ENCODE measurements at places on chromosomes 4 and X.

DNA sequence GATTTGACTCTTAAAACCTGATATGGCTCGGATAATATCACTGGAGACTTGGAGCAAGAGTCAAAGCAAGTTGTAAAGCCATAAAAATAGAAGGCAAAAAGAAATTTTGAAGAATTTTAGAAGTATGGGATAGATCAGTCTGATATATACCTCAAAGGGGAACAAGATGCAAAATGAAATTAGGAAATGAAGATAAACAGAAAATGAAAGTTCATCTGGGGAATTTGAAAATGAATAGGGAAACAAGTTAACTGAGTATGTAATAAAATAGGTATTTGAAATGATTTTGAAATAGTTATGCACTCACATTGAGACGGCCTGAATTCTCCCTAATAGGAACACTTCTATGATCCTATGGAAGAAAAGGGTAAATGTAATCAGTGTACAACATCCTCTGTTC, 5.7 kb downstream of the CYP2U1 start:
- no peak for DNase-seq

DNA sequence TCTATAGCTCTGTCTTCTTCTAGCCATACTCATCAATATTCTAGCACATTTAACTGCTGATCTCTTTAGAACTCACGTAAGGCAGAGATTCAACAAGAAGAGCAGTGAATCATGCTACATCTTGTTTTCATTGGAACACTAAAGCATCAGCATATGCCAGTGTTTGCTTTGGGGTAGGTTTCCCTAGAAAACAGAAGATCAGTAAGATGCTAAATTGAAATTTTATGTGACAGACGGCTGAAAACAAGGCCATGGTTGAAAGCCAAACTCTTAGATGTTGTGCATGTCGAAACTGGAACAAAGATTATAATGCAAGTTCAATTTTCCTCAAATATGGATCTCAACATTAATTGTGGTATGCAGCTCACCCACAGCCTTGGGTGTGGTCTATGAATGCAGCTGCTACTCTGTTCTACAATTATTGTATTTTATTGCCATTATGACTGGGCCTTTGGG, 107.6 kb downstream of the PDLIM5 start:
- no peak for DNase-seq

DNA sequence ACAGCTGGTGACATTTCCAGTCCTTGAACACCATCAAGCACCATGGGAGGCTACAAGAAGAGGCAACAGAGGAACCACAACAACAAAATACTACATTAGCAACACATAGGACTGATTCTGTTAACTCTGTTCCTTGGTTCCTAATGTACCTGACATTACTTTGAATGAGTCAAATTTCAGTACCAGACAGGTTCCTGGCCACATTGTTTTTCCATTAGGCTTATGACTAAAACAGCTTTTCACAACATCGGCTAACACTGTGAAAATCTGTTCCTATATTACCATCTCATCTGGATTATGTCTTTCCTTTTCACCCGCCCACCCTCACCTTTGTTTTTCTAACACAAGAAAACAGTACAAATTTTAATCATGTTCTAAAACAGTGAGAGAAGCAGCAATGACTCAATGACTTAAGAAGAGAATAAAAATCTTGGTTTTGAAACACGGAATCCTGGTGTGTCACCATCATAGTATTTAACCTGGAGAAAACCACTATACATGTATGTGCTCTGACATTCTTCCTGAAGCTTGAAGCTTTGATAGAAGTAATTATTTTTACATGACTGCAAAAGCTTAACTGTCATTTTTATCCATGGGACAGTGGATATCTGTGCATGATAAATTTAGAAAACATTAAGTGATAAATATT, 143.9 kb downstream of the SCFD2 start:
- DNase-seq = no peak

- DNase-seq = no peak
Observed at GRCh38 chrX:20019672-20020365, 29.0 kb upstream of the BCLAF3 start.

DNA sequence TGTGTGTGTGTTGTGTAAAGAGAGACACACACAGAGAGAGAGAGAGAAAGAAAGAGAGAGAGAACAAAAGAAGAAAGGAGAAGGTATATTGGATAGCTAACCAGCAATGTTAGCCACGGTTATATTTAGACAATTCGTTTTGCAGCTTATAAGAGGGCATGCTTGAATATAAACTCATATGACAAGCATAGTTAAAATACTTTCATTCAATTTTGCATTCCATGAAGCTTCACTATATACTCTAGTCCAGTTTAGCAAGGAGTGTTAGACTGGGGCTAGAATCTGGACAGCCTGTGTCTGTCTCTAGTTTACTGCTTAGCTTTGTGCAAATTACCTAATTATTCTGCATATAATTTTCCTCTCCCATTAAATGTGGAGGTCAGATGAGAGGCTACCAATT, 525.9 kb upstream of the ZFP42 start:
- no peak for DNase-seq

GRCh38 chrX:30795981-30796958, 92.8 kb downstream of the TAB3 start:
- DNase-seq = no peak

GRCh38 chr4:19831644-19832285, 419.9 kb upstream of the SLIT2 start:
- DNase-seq = no peak

DNA sequence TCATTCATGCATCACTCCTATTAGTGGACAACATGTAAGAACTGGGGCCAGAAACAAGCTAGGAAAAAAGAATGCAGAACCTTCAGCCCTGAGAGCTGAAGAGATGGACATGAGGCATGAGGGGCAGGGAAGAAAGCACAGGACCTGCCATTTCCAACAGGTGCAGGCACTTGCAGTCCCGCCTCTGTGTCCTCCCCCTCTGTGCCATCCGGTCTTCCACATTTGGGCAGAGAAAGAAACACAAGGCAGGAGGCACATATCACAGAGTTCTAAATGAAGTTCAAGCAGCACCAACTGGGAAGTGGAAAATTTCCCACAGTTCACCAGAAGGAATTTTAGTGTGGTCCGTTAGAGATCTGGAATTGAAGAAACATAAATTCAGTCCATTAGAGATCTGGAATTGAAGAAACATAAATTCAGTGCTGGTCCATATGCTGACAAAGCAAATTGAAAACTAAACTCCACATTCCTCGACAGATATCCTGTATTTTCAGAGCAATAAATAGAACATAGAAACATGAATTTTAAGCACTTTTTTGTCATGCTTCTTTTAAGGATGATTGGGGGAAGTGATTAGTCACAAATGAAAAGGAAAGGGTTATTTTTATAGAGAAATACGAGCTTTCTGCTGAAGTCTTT, 57.2 kb upstream of the DAPP1 start:
- DNase-seq = no peak

DNA sequence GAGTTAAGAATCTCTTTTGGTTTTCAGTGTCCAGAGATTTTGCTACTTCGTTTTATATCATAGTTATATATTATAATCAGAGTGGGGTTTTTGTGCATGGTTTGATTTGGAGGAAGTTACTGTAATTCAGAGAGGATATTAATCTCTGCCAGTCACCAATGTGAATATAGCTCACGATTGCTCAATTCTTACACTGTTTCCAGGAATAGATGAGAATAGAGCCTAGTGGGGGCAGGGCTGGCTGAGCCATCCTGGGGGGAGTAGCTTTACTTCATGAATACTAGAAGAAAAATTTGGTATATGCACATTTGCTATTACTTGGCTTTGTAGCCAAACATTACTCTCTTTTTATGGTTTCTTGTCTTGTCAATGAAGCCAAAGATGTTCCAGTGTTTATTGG, 60.9 kb upstream of the TRPC3 start:
- DNase-seq = no peak

DNA sequence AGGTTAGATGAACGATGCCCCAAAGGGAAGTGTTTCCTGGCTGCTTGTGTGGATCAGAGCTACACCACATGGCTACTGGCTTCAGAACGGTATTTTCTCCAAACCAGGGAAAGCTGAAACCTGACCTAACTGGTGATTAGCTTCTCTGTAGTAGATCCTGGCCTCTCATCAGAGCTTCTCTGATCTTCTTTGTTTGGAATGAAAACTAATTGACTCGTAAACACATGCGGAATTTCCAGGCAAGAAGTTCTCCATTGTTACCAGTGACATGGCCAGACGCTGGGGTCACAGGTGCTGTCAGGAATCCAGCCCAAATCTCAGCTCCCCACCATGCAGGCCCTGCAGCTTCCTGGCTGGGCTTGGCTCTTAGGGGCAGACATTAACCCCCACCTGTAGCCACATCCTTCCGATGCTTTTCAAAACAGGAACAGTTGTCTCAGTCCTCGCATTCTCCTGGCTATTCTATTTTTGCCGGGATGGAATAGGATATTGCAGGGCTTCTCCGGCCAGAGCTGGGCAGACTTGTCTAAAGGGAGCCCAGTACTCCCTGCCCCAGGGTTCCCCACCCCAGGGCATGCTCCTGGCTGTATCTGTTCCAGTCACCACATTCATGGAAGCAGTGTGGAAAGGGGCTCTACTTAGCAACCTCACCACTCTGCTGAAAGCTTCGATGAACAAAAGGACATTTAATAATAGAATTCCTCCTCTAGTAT, 305.4 kb upstream of the F9 start:
- DNase-seq = no peak

- no peak for DNase-seq
Observed at GRCh38 chr4:159337041-159337440, 234.2 kb downstream of the RAPGEF2 start.

DNA sequence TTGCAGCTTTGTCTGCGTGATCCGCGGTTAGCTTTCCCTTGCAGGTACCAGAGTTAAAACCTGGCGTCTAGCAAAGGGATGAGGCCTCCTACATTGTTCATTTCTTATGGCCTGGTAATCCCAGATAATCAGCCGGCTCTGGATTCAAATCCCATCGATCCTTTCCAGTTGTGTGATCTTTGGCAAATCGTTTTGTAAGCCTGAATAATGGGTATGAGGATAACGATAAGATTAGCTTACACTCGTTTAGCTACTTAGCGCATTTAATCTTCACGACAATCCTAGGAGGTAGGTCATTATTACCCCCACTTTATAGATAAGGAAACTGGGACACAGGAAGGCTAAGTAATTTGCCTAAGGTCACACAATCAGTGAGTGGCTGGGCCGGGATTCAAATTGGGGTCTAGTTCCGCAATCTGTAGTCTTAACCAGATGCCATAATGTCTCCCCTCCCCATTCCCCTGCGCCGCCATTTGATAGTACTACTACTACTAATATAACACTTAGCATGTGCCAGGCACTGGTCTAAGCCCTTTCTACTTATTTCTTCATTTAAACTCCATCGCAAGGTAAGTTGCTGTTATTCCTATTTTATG, 1.7 kb upstream of the UBA1 start:
- no peak for DNase-seq

GRCh38 chr4:88573995-88574394, 18.3 kb upstream of the HERC3 start:
- DNase-seq = no peak

DNA sequence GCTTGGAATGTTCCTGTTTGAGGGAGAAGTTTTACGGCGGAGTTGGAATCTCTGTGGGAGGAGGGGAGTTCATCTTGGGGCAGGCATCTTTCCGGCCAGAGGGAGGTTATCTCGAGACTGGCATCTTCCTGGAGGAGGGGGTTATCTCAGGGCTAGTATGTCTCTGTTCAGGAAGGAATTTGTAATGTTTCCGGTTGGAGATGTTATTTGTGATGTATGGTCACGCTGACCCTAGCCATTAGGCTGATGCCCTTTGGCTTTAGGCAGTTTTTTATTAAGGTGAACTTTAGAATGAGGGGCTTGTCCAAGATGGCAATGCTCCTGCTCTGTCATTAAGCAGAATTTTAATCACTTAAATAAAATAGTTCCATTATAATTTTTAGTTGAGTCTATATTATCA, 449.7 kb downstream of the PCDH10 start:
- no peak for DNase-seq

DNA sequence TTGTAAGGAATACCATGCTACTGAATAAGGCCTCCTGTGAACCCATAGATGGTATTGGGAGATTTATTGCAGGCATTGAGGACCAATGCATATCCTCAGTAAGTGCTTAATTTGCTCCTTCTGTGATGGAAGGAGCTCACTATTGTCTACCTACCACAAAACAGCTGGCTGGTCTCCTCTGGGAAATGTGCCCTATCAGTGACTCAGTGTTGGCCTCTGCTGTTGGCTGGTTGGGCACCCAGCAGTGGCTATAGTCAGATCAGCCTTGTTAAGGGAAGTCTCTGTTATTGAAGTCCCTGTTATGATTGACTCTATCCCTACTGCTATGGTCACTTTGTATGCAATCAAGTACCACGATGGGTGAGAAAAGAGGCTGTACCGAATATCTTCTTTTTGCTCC, 27.5 kb upstream of the OTUD4 start:
- DNase-seq = no peak

- no peak for DNase-seq
Observed at GRCh38 chr4:145565328-145565727, 53.9 kb upstream of the MMAA start.

GRCh38 chr4:76279462-76279861, 27.1 kb upstream of the STBD1 start:
- no peak for DNase-seq

DNA sequence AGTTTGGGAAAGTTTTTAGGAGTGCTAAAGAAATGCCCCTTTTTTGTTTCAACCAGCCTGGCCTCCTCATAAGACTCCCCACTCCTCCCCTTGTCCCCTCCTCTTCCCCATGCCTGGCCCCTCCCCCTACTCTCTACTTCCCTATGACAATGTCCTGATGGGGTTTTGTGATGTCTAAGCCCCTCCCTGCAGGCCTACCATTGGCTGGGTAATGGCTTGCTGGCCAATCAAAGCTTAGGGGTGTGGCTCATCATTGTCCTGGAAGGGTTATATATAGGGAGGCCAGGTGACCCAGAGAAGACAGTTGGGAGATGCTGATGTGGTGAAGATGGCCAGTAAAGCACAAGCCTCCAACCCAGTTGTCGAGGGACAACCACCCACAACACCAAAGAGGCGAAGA, 48.2 kb upstream of the PASD1 start:
- DNase-seq = no peak

GRCh38 chrX:143648705-143649104, 12.8 kb upstream of the SLITRK4 start:
- no peak for DNase-seq

DNA sequence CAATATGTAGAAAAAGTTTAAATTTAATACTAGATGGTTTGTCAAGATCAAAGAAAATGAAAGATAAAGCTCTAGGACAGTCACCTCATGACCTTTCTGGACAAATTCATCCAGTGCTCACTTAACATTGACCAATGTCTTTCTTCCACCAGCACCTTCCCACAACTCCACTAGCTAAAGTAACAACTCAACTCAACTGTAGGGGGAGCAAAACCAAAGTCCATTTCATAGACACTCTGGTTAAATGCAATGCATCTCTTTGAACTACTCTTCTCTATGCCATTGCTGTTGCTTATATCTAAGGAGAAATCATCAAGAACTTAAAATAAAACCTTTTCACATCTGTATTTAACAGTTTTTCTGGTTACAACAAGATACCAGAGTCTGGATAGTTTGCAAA, 25.1 kb downstream of the UGT2B4 start:
- DNase-seq = no peak

DNA sequence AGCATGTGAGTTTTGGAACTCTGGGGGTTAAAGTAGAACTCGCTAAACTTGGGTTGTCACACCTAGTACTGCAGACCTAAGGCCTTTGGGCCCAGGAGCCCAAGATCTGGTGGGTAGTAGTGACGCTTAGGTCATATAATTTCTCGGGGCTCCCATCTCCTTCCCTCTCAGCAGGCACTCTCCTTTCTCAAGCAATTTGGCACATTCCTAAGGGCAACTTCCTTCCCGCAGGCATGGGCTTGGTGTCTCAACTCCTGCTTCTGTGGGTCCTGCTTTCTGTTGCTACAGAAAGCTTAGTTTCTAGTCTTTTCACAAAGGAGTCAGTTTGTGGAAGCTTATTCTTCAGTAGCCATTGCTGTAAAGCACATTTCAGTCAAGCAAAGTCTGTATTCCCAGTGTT, 10.4 kb upstream of the EDA start:
- DNase-seq = no peak
